ENCODE measurements at places on chromosomes 1 and 21.

DNA sequence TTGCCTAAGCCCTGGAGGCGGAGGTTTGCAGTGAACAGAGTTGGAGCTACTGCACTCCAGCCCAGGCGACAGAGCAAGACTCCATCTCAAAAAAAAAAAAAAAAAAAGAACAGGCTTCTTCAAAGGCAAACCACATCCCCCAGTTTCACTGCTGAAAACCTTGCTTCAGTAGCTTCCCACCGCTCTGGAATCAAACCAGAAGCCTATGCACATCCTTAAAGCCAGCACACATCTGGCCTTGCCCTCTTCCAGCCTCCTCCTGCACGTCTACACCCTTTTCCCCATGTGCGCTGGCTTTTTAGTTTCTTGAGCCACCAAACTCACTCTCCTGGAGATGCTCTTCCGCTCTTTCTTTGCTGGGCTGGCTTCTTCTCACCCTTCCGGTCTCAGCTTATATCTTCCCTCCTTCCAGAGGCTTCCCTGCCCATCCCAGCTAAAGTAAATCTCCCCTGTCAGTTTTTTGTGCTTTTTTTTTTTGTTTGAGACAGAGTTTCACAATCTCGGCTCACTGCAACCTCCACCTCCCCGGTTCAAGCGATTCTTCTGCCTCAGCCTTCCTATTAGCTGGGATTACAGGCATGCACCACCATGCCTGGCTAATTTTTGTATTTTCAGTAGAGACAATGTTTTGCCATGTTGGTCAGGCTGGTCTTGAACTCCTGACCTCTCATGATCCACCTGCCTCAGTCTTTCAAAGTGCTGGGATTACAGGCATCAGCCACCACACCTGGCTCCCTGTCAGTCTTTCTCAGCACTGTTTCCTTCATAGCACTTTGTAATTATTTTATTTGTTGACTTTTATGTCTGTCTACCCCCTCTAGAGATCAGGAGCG is 42.0 kb upstream of the ID3 start:
- no peak for DNase-seq

- DNase-seq, result no peak
Measured at GRCh38 chr1:64246294-64246917, 43.0 kb downstream of the UBE2U start.

DNA sequence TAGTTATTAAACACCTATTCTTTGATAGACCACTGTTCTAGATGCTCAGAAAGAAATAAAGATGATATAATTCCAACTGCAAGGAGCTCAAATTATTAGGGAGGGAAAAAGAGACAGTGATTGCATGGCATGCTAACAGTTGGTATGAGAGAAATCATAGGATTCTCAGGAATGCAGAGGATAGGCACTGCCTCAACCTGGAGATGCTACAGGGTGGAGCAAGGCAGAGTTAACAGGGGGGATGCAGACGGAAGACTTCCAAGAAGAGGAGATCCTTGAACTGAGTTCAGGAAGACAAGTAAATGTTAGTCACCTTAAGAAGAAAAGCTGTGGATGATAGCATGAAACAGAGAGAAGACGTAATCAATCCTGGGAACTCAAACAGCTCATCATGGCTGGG is 123.7 kb downstream of the DAB1 start:
- DNase-seq, result no peak

DNA sequence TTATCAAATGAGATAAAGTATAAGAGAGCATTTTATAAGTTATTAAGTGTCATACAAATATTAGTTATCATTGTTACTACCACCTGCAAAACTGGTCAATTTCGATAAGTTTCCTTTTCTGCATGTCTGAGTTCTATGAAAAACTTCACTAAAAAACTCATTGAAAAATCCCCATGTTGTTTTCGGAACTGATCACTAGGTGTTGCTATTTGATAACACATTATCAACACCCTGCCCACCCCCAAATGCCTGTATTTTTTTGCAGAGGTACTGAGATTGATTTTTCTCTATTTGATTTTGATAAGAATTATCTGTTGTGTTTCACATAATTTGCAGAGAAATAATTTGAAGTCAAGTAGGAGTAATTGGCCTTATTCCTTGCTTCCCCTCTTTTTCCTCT is 22.1 kb upstream of the DISP1 start:
- no peak for DNase-seq

GRCh38 chr1:171623651-171624331 is 1.7 kb downstream of the MYOCOS start:
- DNase-seq, result no peak

- DNase-seq, result no peak
Measured at GRCh38 chr1:152577168-152577567, 3.1 kb downstream of the LCE3D start.

DNA sequence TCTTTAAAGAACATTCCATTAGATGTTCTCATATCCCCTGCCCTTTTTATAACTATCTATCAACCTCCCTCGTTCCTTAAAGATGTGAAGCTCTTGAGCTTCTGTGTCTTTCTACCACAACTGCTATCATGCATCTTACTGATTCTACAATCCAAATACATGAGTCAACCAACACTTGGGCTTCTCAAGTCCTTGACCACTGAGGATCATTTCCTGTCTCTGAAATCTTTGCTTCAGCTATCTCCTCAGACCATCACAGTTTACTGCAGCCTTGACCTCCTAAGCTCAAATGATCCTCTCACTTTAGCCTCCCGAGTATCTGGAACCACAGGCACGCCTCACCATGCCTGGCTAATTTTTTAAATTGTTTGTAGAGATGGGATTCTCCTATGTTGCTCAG is 75.2 kb downstream of the FMO4 start:
- DNase-seq, result no peak

DNA sequence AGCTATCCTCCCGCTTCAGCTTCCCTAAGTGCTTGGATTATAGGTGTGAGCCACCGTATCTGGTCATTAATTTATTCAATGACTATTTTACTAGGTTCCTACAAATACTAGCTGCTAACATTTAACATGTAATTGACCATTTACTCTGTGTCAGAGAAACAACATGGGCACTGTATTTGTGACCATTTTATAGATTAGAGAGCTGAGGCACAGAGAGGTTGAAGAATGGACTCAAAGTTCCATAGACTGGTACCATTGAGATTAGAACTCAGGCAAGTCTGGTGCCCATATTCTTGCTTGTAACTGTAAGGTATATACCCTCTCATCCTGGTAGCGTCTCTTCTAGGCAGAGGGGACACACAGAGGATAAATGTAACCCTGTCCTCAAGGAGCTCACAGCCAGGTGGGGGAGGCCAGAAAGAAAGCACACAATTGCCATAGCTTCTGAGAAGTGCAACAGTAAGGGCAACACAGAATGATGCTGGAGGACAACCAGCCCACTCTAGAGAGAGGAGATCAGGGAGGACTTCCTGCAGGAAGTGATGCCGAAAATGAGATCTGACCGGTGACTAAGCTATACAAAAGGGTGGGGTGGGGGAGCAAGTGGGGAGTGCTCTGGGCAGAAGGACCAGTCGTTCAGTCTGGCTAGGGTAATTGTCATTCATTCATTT is 3.8 kb downstream of the SRARP start:
- DNase-seq, result no peak

GRCh38 chr1:102790997-102791396 is 317.3 kb downstream of the COL11A1 start:
- no peak for DNase-seq

GRCh38 chr1:44354268-44354839 is 703 bp downstream of the ERI3 start:
- DNase-seq, result no peak

DNA sequence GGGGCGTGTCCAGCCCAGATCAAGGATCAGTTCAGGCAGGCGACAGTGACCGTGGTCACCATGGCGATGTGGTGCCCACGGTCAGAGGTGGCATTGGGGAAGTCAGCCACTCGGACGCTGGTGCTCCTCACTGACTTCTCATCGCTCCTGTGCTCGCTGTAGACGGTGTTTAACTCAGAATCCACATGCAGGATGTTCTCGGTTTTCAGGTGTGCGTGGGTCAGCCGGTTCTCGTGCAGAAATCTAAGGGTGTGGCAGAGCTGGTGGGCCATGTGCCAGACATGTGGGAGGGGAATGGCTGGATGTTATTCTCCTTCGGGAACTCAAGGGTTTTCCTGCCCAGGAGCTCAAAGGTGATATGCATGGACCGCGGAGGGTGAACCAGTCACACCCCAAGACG is 11.7 kb downstream of the OR2AJ1 start:
- no peak for DNase-seq

- no peak for DNase-seq
Measured at GRCh38 chr1:203183828-203184227, 2.7 kb downstream of the CHI3L1 start.

GRCh38 chr21:43667191-43667904 is 8.0 kb downstream of the RRP1B start:
- DNase-seq, result no peak

DNA sequence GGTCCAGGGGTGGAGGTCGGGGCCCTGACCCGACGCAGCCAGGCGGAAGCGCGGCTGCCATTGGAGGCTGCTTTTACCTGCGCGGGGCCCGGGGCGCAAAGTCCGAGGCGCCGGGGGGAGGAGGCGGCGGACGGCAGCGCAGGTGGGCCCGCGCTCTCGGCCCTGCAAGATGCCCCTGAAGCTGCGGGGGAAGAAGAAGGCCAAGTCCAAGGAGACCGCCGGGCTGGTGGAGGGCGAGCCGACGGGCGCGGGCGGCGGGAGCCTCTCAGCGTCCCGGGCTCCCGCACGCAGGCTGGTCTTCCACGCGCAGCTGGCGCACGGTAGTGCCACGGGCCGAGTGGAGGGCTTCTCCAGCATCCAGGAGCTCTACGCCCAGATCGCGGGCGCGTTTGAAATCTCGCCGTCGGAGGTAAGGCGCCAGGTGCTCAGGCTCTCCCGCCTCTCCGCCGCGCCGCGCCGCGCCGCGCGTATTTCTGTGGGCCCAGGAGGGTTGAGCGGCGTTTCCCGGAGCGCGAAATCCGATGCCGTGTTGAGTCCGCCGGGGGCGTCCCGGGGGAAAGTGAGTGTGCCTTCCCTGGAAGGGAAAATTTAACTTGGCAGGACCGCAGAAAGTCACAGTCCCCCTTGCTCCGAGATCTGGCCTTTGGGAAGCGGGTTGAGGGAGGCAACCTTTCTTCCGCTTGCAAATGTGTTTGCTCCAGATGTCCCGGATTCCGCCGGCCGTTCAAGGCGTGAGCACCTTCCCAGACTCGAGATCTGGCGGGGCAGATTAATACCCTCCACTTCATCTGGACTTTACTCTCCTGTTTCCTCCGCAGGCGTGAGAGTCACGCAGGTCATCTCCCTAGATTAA is at the start of gene GIPC2:
TSS of gene GIPC2 (plus strand) at position 41 of the 853 bp plus-strand sequence. CDS start at position 170, 129 bp downstream.
- peak; percentile 4 for DNase-seq

GRCh38 chr1:108512239-108513043 is 47.5 kb upstream of the EEIG2 start:
- DNase-seq, result no peak

DNA sequence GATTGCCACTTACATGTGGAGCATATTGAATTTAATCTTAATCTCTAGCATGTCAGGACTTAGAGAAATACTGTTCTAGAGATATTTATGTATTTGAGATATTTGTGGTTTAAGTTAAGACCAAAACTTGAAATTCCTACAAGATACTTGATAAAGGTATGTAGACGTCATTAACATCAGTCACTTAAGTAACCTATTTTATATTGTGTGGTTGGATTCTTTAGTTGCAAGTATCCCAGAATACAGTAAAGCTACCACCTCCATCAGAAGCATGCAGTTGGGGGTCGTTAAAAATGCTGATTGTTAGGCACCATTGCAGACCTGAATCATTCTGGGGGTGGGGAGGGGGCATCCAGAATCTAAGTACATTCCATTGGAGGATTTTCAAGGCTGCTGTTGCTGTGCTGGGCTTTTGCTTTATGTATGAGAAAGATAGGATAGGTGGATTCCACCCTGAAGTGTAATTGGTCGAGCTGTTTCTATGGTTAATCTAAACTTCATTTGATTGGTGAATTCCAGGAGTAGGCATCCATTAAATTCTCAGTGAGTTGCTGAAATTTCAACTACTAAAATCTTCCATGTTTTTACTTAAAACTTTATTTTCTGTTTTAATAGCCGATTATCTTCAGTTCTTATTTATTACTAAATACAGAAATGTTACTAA is 4.0 kb downstream of the H3-3A start:
- DNase-seq, result no peak

DNA sequence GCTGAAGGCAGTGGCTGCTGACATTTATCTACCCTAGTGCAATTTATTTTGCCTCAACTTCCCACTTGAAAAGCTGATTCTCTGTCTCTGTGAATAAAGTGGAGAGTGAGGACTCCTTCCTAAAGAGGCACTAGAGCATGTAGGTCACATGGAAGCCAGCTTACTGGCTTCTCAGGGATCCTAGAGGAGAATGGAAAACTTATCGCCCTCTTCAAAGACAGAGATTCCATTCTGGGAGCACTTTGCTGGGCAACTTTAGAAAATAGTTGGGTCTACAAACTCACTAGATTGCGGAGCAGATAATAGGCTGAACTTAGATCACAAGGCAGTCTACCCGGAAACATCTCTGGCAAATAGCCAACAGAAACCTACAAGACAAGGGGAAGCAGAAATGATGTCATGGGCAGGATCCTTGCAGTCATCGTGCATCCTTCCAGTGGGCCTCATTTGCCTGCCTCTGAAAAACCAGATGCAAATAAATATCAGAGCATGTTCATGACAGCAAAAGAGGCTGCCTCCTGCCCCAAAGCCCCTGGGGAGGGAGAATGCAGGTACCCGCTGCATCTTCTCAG is 104.8 kb upstream of the BARHL2 start:
- DNase-seq, result no peak

GRCh38 chr1:62528015-62528414 is 69.3 kb upstream of the ANGPTL3 start:
- no peak for DNase-seq

DNA sequence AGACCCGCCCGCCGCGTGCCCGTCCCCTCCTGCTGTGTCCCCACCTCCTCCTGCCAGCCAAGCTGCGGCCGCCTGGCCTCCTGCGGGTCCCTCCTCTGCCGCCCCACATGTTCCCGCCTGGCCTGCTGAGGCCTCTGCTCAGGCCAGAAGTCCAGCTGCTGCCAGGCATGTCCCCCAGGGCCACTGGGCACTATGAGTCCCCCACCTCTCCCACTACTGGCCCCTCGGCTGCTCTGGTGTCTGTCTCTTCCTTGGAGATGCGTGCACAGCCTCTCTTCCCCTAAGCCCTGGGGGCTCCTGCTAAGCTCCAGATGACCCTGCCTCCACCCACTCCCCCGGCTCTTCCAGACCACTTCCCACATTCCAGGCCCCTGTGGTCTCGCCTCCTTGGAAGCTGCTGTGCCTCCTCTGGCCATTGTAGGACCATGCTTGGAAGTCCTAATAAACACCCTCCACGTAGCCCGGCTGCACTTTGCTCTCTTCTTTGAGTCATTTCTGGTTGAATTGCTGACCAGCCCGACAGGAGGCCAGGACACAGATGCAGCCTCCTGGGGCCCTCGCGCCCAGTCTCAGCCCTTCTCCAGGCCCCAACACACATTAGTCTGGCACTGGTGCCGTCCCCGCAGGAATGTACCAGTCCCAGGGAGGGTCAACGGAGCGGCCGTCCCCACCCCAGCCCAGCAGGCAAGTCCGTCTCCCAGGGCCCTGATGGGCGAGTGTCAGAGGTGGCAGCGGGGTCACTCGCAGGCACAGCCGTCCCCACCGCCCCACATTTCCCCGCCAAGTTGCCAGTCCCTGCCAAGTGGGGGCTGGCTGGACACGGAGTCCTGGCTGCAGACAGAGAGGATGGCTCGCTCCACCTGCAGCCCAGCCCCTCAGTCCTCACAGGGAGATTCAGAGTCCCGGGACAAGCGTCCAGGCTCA is 1.1 kb downstream of the KRTAP10-12 start:
- DNase-seq, result no peak
